ENCODE measurements at places on chromosomes 1 and 21.

DNA sequence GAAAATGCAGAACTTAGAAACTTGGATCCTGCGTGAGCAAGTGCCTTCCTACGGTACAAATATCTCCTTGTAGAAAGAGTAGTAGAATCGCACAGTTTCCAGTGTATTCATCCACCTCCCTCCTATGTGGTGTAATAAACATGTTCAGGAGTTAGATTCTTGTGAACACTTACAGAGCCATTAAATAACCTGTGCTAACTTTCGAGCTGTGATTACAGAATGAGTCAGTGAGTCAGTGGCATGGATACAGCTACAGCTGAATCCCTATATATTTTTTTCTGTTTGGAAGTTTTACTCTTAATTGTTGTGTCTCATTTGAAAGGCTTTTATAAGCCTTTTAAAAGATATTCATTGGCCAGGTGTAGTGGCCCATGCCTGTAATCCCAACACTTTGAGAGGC, 148.7 kb downstream of the EDEM3 start:
- no peak for DNase-seq

GRCh38 chr1:39205781-39206464, 1.4 kb downstream of the MACF1 start:
- no peak for DNase-seq

GRCh38 chr1:107896936-107897335, 68.0 kb downstream of the VAV3 start:
- no peak for DNase-seq

GRCh38 chr1:202961220-202961880, 3.2 kb upstream of the ADIPOR1 start:
- no peak for DNase-seq

DNA sequence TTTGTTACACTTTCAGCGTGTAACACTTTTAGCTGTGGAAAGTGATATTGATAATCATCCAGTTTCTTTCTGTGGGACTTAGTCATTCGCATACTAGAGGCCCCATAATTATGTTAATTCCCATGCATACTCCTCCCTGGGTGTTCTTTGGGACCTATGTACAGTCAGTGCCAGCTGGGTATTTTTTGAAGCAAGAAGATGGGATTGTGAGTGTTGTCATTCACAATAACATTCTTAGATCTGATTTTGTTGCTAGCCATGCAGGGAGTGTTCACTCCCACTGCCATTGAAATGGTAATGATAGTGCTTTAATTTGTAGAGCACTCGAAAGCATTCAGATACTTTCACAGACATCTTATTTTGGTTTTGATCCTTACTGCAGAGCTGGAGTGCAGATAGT, 11.6 kb downstream of the SARS1 start:
- no peak for DNase-seq

DNA sequence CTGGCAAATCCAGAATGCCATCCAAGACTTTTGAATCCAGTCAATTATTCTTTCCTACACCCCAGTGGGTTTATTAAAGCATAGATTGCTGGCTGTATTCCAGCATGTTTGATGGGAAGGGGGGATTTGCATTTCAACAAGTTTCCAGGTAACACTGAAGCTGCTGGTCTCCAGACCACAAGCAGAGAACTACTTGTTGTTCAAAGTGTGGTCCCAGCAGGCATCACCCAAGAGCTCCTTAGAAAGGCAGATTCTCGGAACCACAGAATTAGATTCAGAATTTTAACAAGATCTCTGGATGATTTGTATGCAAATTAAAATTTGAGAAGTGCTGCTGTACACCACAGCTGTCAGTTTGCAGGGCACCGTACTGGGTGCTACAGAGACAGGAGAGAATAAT, 216.3 kb upstream of the FAM78B start:
- DNase-seq: no peak

DNA sequence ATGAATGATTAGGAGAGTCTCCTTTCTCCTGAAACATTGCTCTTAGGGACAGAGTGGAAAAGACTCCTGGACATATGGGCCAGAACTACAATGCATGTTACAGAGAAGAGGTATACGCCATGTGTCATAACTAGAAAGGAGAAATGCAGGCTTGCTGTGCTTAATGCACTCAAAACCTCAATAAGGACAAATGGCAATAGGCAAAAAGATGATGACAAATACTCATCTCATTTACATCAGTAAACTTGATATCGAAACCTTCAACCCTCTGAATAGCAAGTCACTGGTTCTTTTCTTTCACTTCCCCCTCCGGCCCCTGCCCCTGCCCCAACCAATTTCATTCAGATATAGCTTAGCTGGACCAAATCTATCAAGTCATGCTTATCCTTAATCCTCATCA, 1.9 kb upstream of the GPR88 start:
- DNase-seq: no peak

DNA sequence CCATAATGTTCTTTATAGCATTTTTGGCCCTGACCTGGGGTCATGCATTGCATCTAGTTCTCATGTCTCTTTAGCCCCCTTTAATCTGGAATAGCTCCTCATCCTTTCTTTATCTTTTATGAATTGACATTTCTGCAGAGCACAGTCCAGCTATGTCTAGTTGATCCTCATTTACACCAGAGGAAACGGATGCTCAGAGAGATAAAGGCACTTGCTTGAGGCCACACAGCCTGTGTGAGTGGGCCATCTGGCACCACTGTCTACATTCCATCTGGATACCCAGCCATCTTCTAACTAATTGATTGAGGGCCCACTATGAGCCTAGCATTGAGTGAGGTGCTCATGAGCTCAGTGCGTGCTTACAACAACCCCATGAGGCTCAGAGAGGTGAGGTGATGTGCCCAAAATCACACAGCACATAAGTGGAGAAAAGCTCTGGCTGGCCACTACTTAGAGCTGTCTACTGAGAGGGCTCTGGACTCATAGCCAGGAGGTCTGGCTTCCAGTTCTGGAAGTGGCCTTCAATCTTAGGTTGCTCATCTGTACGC, 3.5 kb downstream of the HPCA start:
- no peak for DNase-seq

DNA sequence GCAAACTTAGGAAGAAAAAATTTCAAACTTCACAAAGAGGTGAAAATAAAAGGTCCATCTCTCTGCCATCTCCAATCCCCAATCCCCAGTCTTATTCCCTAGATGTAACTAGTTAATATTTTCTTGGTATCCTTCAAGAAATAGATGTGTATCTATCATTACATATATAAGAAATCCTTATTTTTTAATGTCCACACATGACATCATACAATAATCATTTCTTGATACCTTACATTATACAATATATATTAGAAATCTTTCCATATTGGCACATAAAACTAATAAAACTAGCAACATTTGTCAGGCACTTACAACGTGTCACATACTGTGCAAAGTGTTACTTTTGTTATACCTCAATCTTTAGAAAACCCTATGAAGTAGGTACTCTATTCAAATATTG, 16.2 kb downstream of the DOCK7 start:
- no peak for DNase-seq

DNA sequence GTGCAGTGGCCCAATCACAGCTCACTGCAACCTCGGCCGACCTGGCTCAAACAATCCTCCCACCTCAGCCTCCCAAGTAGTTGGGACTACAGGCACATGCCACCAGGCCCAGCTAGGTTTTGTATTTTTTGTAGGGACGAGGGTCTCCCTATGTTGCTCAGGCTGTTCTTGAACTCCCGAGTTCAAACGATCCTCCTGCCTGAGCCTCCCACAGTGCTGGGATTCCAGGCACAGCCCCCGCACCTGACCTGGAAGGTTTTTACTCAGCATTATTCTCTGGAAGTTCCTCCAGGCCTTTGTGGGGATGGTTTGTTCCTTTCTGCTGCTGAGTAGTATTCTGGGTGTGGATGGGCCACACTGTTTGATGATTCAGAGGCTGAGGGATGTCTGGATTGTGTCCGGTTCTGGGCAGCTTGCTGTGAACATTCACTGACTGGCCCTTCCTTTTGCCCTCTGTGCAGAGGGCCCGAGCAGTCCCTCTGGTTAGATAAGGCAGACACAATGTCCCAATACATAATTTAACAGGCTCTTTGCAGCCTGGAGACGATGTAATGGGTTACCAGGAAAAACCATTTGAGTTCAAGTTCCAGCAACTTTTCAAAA, 6.0 kb upstream of the TRAPPC10 start:
- no peak for DNase-seq
